ENCODE measurements at places on chromosomes 11 and 22.

DNA sequence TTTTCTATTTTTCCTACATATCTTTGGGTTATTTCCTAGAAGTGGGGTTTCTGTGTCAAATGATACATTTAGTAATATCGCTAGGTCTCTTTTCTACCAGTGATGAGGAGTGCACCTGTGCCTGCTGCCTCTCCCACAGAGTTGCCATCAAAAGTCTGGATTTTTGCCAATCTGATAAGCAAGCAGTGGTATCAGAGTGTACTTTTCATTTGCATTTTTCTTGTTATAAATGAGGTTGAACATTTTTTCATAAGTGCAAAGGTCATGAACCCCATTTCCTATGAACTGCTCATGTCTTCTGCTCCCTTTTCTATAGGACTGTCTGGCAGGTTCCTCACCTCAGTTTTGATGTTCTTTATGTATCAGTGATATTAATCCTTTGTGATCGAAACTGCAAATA is 1.7 kb downstream of the TRPM5 start:
- DNase-seq = no peak

DNA sequence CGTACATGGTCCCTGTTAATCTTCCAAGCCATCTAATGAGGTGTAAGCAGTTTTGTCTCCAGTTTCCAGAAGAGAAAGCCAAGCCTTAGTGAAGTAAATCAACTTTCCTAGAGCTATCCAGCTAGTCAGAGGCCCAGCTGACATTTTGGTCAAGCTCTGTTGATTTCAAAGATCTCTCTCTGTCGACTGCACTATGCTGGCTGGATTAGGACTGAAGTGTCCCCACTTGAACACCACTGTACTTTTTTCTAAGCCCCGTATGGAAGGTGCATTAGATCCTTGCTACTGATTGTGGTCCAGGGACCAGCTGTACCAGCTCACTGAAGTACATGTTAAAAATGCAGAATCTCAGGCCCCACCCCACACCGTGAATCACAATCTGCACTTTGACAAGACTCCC is 176.5 kb upstream of the NAV2 start:
- no peak for DNase-seq

GRCh38 chr11:20388096-20389055 is 860 bp downstream of the PRMT3 start:
- peak; percentile 2 for DNase-seq

DNA sequence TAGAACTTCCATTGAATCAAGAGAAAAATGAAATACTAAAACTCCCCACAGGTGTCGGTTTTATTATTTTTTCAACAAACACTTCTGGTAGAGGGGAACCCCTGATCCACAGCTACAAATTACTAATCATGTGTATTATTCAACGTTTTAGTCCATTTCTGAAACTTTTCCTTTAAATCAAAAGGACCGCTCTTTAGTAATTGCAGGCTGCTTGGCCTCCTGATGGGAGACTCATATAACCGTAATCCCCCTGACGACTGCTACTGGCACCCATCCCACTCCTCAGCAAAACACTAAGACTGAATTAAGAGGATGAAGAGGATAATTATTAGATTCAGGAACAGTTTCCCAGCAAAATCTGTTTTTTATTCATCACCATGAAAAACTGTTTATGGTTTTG is 46.4 kb downstream of the PAX6 start:
- DNase-seq = no peak

DNA sequence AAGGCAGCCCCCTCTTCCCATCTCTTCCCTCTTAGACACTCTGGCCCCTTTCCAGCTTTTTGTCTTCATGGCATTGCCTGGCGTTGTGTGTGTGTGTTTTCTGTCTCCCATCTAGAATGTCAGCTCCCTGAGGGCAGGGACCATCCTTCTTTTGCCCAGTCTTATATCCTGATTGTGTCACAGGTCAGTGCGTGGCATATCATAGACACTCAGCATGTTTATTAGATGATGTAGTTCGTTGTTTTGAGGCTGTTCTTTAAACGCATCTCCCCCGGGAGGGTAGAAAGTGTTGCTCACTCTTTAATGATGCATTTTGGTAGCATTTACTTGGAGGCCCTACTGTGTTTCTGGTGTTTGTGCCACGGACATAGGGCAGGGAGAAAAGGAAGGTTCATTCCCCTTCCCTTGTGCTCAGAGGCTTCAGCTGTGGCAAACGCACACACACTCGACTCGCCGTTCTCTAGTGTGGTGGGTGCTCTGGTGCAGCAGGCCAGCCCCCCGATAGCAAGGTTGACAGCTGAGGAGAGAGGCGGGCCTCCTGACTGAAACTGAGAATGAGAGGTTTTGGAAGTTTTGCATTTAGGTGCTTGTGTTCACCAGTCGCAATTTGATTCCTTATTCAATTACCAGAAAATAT is 60.2 kb downstream of the TNRC6B start:
- DNase-seq = no peak

- DNase-seq = no peak
Observed at GRCh38 chr11:73186294-73186850, 31.7 kb upstream of the P2RY2 start.

DNA sequence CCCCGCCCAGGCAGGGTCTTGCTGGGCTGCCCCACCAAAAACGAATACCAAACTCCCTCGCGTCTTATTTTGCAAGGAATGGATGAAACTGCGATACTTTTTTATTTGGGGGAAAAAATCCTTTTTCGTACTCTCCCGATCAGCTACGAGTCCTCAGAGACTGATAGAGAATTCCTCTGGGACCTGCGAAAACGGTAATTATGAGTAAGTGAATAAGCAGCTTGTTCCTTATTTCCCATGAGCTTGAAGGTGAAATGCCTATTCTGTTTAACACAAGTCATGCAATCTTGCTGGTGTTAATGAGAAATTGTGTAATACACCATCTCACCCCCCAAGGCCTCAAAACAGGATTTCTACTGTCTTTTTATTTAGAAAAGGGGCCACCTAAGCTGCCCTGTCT is 5.5 kb downstream of the GRK3 start:
- no peak for DNase-seq

GRCh38 chr11:73198677-73199076 is 19.4 kb upstream of the P2RY2 start:
- no peak for DNase-seq

- no peak for DNase-seq
Observed at GRCh38 chr11:293271-293851, 4.4 kb downstream of the PGGHG start.

GRCh38 chr11:75588051-75588481 is 26.0 kb downstream of the SERPINH1 start:
- no peak for DNase-seq

Measured in fibroblast of villous mesenchyme (primary cell).